HFFc6 (cell line): ENCODE measurements at places on chromosomes 11 and 22. TPM values are rescaled to one million over a fixed set of nuclear protein-coding genes. Genes with fewer than 3 reads are reported as not detected.

Gene TREH
- not detected in 3 replicates for total RNA-seq

Gene BACE1
- total RNA-seq, result 57.0 to 71.6 TPM (median 61.1 TPM) in 3 replicates

DNA sequence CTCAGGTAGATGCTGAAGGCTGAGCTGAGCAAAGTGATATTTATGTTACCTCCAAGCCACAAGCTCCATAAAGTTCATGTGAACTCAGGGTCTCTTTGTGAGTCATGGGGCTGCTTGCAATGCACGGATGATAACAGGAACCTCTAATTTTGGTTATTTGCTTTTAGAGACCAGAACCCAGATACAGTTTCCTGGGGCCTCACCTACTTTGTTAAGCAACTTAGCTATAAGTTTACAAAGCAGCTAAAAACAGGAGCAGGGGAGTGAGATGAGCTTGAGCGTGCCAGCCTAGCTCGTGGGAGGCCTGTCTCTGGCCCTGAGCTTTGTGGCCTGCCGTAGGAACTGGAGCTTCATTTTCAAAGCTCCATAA is 29.2 kb downstream of the SREBF2 start:
- peak overlapping the region; percentile 88 for H3K27ac ChIP-seq
- H3K36me3 ChIP-seq, result no peaks in the 10 kb centered on the region
- no peak overlapping the region; the same call in 1 of the 2 replicates for H3K4me3 ChIP-seq
- no peaks in the 10 kb centered on the region for H3K27me3 ChIP-seq
- peaks cover 51% of the 10 kb centered on the region for H3K4me1 ChIP-seq

DNA sequence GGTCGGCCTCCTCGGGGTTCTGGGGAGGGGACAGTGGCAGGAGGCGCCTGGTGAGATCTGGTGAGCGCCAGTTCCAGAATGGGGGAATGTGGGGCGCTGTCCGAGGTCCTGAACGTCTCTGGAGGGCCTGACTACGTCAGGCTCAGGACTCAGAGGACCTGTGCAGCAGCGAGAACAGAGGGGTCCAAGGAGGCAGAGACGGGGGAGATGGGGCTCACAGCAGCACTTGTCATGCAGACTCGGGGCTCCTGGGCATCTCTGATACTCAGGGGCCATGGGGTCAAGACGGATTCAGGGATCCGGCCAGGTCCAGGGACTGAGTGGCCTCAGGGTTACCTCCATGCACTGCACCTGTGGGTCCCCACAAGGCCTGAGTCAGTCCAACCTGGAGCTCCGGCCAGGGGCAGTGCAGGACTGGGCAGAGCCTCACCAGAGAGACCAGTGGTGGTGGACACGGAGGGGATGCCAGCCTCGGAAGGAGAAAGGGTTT is 92.2 kb downstream of the BRD1 start:
- no peaks in the 10 kb centered on the region for H3K36me3 ChIP-seq
- DNase-seq, result no peak
- H3K27me3 ChIP-seq, result peaks cover 10% of the 10 kb centered on the region
- H3K4me1 ChIP-seq, result no peaks in the 10 kb centered on the region
- no peak overlapping the region for H3K4me3 ChIP-seq

Gene CCDC188
- 0.54 to 3.5 TPM (median 0.81 TPM) in 3 replicates for total RNA-seq

DNA sequence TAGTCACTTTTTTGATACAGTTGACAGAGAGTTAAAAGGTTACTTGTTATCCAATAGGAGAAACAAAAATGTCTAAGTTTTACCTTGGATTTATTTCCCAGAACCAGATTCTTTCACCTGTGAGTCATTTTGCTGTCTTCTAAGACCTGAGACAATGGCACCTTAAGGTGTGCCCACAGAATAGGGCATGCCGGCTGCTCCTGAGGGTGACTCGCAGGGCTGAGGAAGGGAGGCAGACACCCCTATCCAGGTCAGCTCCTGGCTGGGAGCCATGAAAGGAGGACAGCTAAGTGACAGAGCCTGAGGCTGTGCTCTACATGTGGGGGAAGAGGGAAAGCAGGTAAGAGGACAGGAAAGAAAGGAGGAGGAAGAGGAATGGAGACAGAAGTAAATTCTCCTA is 67.8 kb downstream of the RASSF10 start:
- H3K27ac ChIP-seq, result no peak overlapping the region
- DNase-seq, result no peak
- peaks cover 44% of the 10 kb centered on the region for H3K27me3 ChIP-seq
- peaks cover 10% of the 10 kb centered on the region; the same call in 1 of the 2 replicates for H3K4me1 ChIP-seq
- H3K36me3 ChIP-seq, result no peaks in the 10 kb centered on the region
